Diencephalon (tissue), 1 donor: ENCODE measurements at places on chromosomes 5 and 9. TPM values are rescaled to one million over a fixed set of nuclear protein-coding genes. Genes with fewer than 3 reads are reported as not detected.

IL5 gene
- total RNA-seq = not detected

ARRDC1 gene
- 17.3 TPM for total RNA-seq

FGF18 gene
- total RNA-seq = 0.69 TPM

MUSK gene
- 3.2 TPM for total RNA-seq

ARID3C gene
- total RNA-seq = 0.69 TPM

SH3TC2 gene
- total RNA-seq = 0.92 TPM

SCAMP1 gene
- total RNA-seq = 280 TPM

GPRIN1 gene
- total RNA-seq = 67.8 TPM

CCDC152 gene
- 14.1 TPM for total RNA-seq

PRRX2 gene
- not detected for total RNA-seq

CREB3 gene
- 33.0 TPM for total RNA-seq

PCDHGB1 gene
- 10.4 TPM for total RNA-seq

LURAP1L gene
- 4.6 TPM for total RNA-seq

CDH9 gene
- total RNA-seq = 57.4 TPM

CDC20B gene
- total RNA-seq = 1.6 TPM

GFRA3 gene
- total RNA-seq = not detected

NUTM2F gene
- total RNA-seq = not detected

SNCAIP gene
- total RNA-seq = 48.2 TPM

MYOZ3 gene
- 6.7 TPM for total RNA-seq

PAIP1 gene
- total RNA-seq = 150 TPM

GRM6 gene
- total RNA-seq = 0.23 TPM

MARCOL gene
- total RNA-seq = not detected

NDOR1 gene
- 3.9 TPM for total RNA-seq

C7 gene
- 3.9 TPM for total RNA-seq

DAB2 gene
- 11.5 TPM for total RNA-seq

LOX gene
- 4.6 TPM for total RNA-seq

LPAR1 gene
- 25.8 TPM for total RNA-seq

PCDHA13 gene
- 9.9 TPM for total RNA-seq

AK8 gene
- total RNA-seq = 3.5 TPM

AP3B1 gene
- 34.8 TPM for total RNA-seq

ZFR gene
- total RNA-seq = 148 TPM

ZNF483 gene
- total RNA-seq = 65.7 TPM

DIRAS2 gene
- 97.1 TPM for total RNA-seq

SNCB gene
- total RNA-seq = 31.8 TPM

SLCO4C1 gene
- 0.92 TPM for total RNA-seq

CNTFR gene
- total RNA-seq = 17.5 TPM

IFNK gene
- total RNA-seq = not detected

NMUR2 gene
- not detected for total RNA-seq
